ENCODE measurements at places on chromosomes 5 and 9. TPM values are rescaled to one million over a fixed set of nuclear protein-coding genes. Genes with fewer than 3 reads are reported as not detected.

DNA sequence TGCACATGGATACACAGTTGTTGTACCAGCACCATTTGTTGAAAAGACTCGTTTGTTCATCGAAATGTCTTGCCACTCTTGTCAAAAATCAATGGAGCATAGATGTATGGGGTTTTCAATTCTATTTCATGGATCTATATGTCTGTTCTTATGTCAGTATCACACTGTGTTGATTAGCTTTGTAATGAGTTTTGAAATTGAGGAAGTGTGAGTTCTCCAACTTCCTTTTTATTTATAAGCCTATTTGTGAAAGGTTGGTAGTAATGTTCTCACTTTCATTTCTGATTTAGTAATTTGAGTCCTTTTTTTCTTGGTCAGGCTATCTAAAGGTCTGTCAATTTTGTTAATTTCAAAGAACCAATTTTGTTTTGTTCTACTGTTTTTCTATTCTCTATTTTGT, 26.1 kb downstream of the ZNF510 start:
- H3K4me1 ChIP-seq: no peaks in the 10 kb centered on the region

Gene SV2C
- 0.24 TPM for total RNA-seq

Gene CRHBP
- not detected for total RNA-seq

Gene DBH
- total RNA-seq: 0.29 TPM

Gene SLCO6A1
- 0.54 TPM for total RNA-seq

- H3K4me3 ChIP-seq: no peak overlapping the region
- DNase-seq: no peak
- no peaks in the 10 kb centered on the region for H3K27me3 ChIP-seq
- H3K27ac ChIP-seq: no peak overlapping the region
These were observed 94.7 kb upstream of the RUSC2 start for GRCh38 chr9:35395076-35395705.

Measured in H1 (cell line).